ENCODE measurements at places on chromosomes 13 and 19. TPM values are rescaled to one million over a fixed set of nuclear protein-coding genes. Genes with fewer than 3 reads are reported as not detected.

The ELSPBP1 gene
- not detected for polyA plus RNA-seq

The ACTMAP gene
- polyA plus RNA-seq, result 22.5 TPM

The ZNF221 gene
- 6.4 TPM for polyA plus RNA-seq

The ZNF530 gene
- polyA plus RNA-seq, result 4.6 TPM

The PLEKHA4 gene
- polyA plus RNA-seq, result 60.5 TPM

The MIA gene
- polyA plus RNA-seq, result 0.45 TPM

The IZUMO2 gene
- 0.34 TPM for polyA plus RNA-seq

The ELAVL1 gene
- 94.5 TPM for polyA plus RNA-seq

The ABHD13 gene
- polyA plus RNA-seq, result 13.8 TPM

DNA sequence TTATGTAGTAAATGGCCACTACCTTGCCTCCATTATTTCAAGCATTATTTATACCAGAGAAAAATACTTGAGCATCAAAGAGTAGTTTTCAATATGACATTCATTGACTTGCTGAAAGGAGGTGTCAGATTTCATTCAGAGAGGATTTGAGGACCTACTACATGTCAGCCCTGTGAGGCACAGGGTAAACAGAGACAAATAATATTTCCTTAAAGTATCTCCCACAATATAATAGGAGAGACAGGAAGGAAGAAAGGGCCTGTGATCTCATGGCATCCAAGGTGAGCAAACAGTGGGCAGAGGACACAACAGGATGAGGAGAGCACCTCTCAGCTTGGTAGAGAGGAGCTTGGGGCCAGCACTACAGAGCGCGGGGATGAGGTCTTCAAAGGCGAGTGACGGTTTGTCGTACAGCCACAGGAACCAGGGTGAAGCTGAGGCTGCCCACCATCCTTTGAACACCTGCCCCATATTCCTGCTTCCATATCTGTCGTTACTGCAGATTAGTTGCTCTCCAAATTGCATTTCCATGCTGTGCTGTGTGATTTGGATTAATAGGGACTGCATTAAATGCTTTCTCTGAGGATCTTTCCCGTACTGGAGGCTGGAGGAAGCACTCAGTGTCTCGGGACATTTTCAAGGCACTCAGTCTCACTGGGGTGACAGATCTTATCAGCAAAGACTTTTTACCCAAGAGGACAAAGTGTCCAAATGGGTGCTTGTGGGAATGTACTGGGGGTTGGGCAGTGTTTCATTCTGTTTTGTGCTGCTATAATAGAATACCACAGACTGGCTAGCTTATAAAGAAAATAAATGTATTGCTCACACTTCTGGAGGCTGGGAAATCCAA lies 59.2 kb downstream of the GJA3 start:
- no peak for DNase-seq

GRCh38 chr13:112210371-112210770 lies 143.4 kb downstream of the SOX1 start:
- no peak for DNase-seq

DNA sequence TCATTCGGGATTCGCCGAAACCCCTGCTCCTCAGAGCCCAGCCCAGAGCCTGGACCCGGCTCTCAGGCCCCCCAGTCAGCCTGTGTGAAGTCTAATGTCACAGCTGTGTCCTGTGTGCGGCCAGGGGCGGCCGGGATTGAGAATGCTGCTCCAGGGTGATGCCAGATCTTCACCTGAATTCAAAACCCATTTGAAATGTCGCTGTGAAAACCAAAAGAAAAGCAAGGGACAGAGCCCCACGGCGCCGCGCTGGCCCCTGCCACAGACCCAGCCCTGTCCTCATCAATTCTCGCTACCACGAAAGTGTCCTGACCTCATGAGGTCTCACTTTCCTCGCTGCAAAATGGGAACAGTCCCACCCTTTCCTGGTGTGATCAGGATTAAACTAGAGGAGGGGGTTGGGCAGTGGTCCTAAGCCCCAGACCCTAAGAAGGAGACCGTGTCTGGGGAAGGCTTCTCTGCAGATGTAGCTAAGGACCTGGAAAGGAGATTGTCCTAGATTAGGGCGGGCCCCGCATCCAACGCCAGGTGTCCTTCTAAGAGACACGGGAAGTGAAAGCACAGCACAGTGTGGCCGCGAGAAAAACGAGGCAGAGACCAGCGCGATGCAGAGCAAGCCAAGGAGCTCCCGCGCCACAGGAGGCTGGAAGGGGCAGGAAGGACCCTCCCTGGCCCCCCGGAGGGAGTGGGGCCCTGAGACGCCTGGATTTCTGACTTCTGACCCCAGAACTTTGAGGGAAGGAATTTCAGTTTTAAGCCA lies 34.0 kb upstream of the SPACA7 start:
- no peak for DNase-seq

DNA sequence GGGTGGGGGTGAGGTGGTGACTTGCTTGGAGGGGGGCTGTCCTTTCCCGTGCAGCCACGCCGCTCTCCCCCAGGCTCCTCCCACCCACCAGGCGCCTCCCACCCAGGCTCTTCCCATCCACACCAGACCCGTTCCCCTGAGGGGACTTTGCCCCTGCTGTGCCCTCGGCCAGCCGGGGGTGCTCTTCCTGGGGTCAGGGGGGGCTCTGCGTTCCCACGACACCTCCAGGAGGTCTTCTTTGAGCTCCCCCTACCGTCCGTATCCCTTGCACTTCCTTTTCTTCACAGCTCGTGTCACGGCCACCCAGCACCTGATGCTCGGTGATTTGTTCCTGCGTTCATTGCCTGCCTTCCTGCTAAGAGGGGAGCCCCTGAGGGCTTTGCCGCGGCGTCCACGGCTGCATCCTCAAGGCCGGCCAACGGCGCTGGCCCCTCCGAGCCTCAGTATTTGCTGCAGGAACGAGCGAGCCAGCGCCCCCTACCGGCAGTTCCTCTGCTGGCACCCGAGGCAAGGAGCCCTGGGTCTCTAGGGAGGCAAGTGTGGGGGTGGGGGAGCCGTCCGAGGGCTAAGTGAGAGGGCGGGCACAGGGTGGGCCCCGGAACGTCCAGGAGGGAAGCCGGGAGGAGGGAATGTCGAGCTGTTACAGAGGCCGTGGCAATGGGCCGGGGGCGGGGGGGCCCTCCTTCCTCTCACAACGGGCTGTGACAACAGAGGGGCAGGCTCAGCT lies 11.8 kb downstream of the LRRC4B start:
- no peak for DNase-seq

DNA sequence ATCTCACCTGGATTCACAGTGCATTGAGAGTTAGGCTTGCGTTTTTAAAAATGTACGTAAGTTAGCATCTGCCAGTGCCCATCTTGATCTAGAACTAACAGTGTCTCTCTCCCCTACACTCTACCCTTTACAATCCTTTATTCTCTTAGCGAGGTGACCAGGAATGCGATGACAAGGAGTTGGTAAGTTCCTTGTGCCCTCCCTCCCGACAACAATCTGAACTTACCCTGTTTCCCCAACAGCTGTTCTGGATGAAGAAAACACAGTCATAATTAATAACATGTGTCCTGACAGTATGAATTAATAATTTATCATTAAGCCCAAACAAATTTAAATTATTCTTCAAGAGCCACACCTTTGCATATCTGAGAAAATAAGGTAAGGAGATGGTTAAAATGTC lies 6.3 kb downstream of the TSHZ3 start:
- no peak for DNase-seq

DNA sequence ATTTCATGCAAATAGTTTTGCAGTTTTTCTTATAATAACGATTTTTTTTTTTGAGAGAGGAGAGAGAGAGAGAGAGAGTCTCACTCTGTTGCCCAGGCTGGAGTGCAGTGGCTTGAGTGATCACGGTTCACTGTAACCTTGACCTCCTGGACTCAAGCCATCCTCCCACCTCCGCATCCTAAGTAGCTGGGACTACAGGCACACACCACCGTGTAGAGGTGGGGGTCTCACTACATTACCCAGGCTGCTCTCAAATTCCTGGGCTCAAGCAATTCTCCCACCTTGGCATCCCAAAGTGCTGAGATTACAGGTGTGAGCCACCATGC lies 26.8 kb upstream of the GJB6 start:
- DNase-seq, result no peak

DNA sequence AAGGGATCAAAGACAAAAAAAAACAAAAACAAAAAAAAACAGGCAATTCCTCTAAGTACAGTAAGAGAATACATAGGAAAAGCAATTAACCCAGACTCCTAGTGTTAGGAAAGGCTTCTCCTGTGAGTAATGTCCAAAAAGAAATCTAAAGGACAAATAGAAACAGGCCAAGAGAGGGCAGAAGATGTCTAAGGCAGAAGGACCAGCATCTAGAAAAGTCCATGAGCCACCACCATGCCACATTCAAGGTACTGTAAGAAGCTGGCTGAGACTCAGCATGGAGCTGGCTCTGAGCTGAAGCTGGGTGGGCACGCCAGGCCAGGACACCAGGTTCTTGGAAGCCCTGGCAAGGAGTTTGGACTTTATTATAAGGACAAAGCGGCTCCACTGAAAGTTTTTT lies 118.1 kb upstream of the FRY start:
- no peak for DNase-seq

DNA sequence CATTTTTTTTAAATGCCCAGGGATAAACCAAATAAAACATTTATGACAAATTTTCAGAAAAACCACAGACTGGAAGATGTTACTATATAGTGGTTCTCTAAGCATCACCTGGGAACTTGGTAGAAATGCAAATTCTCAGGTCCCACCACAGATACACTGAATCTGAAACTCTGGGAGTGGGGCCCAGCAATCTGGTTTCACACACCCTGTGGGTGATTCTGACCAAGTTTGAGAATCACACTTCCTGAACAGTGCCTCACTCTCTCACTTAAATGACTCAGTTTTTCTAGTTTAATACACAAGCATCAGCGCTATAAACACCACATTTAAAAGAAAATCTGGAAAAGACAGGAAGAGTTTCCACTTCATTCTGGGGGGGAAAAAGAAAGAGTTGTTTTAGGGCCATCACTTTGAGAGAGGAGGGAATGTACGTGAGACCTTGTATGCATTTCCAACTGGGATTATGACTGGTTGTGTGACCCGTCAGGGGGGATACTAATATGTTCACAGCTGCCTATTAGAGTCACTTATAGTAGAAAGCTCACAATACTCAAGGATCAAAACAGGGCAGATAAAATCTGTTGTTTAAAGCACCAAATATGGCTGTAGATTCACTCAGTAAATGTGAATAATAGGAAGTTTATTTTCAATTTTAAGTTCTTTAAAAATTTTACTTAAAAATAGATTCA lies 567.7 kb downstream of the GPC6 start:
- no peak for DNase-seq

DNA sequence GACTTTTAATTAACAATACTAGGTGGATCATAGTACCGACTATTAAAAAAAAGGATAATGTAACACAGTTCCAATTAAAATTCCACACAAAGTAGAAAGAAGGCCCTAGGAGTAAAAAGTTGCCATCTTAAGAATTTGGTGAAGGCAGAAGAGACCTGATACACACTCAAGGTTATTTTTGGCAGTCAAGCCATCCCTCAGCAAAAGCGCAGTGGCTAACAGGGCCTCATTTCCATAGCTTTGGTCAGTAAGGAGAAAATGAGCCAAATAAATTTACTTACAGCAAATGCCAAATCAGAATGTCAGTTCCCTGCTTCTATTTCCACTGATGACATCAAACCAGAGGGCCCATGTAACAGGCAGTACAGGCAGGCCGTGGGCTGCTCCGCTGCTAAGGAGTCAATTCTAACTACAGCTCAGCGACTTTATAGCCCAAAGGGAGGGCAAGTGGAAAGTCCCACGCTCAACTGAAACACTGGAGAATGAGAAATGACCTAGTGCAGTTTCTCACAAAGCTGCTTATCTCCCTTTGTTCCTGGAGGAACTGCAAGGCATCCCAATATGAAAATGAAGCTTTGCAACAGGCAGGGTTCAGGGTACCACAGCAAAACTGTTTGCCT lies 6.3 kb downstream of the ARGLU1 start:
- no peak for DNase-seq

GRCh38 chr13:24922745-24923591 lies 159.0 kb downstream of the RNF17 start:
- peak; percentile 96 for DNase-seq

All from left renal pelvis (tissue), 4 donors.